Dorsolateral prefrontal cortex (tissue), 122 donors: ENCODE measurements at places on chromosomes 4 and X. TPM values are rescaled to one million over a fixed set of nuclear protein-coding genes. Genes with fewer than 3 reads are reported as not detected.

Gene PFKFB1
- 0.46 TPM for total RNA-seq

Gene CDKL2
- 28.4 TPM for total RNA-seq

Gene P2RY4
- not detected for total RNA-seq

Gene RGS12
- 77.2 TPM for total RNA-seq

Gene NDP
- 30.5 TPM for total RNA-seq

Gene SERTM2
- total RNA-seq = not detected

Gene PAK3
- total RNA-seq = 107 TPM

Gene PARM1
- total RNA-seq = 70.3 TPM

Gene UCP1
- total RNA-seq = not detected

Gene CCDC110
- total RNA-seq = 4.3 TPM

Gene F11
- not detected for total RNA-seq

Gene TCEAL3
- total RNA-seq = 65.3 TPM

Gene EXOC1L
- total RNA-seq = not detected

Gene VCX
- not detected for total RNA-seq

Gene GAB3
- 2.3 TPM for total RNA-seq

Gene TMEM271
- 21.3 TPM for total RNA-seq

Gene ANTXR2
- 11.4 TPM for total RNA-seq
